ENCODE measurements at places on chromosomes 5 and 9. TPM values are rescaled to one million over a fixed set of nuclear protein-coding genes. Genes with fewer than 3 reads are reported as not detected.

DNA sequence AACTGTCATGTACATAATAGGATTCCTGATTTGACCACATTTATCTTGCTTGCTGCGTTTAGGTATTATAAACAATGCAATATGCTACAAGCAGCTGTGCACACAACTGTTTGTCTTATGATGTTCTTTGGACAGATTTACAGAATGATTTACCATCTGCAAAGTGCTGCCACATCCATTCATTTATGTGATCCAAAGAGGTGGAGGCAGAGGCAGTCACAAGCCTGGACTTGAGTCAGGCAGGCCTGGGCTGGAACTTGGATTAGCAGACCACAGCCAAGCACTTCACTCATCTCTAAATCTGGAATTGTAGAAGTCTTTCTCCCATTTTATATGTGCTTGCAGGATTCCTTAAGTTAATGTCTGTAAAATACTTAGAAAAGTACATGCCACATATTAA lies 149.0 kb downstream of the INSYN2B start:
- DNase-seq = peak; percentile 25

GRCh38 chr5:151115272-151115905 lies 34.6 kb upstream of the TNIP1 start:
- peak; percentile 74 for DNase-seq

DNA sequence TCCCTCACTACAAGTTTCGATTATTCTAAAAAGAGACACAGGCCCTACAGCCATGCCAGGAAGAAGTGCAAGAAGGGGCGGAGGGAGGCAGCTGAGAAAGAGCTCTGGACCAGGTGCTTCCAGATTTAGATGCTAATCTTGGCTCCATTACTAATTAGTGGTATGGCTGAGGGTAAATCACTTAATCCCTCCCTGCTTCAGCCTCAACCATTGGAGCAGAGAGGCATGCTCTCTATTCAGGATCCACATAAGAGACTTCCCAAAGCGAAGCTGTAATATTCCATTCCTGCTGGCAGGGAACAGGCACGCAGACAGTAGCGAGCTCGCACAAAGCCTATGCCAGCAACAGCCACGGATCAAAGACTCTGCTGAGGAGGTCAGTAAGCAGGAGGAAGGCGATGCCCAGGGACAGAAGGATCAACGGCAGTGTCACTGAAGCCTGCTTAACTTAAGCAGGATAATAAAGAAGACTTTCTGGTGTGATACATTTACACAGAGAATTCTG lies 24.2 kb downstream of the LIFR start:
- no peak for DNase-seq

- no peak for DNase-seq
These were observed 36.8 kb upstream of the GLIPR2 start for GRCh38 chr9:36099718-36100117.

CNTFR gene
- 1.8 TPM for total RNA-seq
